ENCODE measurements at places on chromosomes 12 and 14.

GRCh38 chr14:30240685-30241084 lies 313.0 kb upstream of the PRKD1 start:
- DNase-seq: no peak

GRCh38 chr12:55681142-55682077 lies 26.3 kb downstream of the ITGA7 start:
- no peak for DNase-seq

DNA sequence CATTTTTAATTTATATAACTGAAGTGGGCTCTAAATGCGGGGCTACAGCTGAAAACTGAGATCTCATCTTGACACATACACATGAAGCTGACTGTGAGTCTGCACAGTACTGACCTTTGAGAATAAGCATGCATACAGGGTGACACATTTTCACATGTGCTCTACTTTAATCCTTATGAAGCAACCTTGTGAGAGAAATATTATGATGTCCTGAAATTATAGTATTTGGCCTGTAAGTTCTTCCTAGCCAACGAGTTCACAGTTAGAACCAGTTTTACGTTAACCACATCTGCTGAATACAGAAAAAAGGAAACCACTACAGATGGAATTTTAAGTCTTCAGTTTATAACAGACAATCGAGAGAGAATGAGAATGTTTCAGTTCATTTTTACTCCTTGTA lies 70.3 kb downstream of the SPPL3 start:
- DNase-seq: no peak

GRCh38 chr14:92601757-92602417 lies 88.3 kb downstream of the RIN3 start:
- DNase-seq: no peak

GRCh38 chr12:69630191-69630590 lies 19.5 kb upstream of the LRRC10 start:
- DNase-seq: no peak

GRCh38 chr14:85054178-85054577 lies 475.8 kb upstream of the FLRT2 start:
- DNase-seq: no peak

DNA sequence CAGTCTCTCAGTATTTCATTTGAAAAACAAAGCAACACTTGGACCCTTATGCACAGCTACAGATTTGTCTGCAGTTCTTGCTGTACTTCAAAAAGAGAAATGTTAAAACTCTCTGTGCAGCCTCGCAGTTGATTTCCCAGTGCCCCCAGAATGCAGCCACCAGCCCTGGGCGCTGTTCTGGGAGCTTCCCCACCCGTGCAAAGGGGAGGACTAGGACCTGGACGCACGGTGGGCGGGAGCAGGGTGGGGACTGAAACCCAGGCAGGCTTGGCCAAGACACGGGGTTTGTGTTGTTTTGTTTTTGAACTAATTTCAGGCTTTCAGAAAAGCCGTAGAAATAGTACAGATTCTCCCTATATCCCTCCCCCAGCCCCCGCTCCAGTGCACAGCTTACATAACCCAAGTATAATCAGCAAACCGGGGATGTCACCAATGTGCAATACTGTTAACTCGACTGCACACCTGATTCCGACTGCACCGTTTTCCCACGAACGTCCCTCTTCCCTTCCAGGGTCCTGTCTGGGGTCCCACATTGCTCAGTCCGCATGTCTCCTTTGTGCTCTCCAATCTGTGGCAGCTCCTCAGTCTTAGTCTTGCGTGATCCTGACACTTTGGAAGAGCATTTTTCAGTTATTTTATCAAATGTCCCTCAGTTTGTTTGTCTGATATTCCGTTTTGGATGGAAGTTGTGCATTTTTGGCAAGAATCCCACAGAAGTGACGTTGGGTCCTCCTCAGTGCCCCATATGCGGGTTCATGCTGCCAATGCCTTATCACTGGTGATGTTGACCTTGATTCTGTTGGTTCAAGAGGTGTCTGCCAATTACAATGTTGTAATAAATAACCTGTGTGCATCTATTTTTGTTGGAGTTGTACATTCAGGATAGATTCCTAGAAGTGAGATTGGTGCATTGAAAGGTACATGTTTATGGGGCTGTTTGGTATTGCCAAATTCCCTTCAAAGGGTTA lies 95.9 kb downstream of the SETD3 start:
- no peak for DNase-seq

DNA sequence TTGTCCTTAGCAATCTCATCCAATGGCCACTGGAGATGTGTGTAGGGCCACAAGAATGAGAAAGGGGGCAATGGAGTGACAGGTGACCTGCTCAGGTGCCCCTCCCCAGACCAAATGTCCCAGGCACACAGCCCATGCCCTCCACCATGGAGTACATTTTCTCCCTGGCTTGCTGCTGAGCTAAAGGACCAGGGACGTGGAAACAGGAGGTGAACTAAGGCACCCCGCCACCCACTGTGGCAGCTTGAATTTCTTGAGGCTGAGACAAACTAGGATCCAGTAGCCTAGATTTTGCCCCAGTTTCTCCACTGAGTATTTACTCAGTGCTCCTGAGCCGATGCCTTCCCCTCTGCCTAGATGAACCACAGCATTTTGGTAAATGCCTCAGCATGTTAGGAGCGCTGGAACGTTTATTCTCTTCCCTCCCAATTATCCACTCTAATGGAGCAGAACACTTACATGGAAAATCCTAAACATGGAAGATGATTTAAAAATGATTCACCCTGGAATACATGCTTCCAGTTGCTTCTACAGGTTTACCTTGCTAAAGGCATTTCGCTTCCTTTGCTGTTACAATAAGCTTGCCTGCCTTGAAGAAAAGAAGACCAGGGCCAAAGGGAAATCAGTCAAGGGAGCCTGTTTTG lies 198.0 kb downstream of the ZFP36L1 start:
- DNase-seq: no peak

DNA sequence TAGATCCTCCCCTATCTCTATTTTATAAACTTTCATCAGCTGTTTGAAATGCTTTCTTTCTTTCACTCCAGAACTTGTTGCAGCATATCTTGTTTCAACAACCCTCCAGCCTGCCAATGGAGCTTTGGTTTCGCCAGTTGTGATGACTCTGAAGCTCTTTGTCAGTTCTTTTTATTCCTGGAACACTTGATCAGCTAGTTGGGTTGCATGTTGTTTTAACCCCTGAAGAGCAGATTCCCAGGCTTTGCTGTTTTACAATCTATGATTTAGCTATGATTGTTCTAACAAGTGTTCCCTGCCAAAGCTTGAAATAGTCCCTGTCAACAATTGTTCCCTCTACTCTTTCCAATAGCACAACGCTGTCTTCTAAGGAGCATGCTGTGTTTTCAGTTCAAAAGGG lies 50.6 kb upstream of the FUT8 start:
- DNase-seq: no peak

- no peak for DNase-seq
These were observed 61.3 kb upstream of the ACTN1 start for GRCh38 chr14:69040353-69040752.

DNA sequence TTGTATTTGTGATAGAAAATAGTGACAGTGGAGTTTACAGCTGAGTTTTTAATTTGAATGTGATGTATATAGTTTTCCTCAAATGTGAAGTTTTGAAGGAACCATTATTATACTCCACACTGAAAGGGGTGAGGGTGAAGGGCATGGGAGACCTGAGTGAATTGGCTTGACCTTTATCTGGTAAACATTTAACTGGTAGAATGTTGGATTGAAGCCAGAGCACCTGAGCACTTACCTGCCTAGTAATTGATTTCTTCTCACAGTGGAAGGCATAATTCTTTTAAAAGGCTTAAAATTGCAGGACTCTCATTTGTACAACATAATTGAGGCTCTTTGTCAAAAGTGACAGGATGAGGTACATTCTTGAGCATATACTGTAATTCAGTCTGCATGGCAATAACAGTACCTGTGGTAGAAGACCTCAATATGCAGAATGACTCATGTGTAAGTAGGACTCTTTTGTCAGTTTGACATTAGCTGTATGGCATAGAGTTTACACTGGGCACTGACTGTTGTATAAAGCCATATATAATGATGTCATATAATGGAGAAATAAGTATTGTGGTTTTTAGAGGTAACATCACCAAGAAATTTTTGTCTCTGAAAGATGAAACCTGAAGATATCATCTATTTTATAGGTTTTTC lies 309.6 kb downstream of the TMTC2 start:
- no peak for DNase-seq

DNA sequence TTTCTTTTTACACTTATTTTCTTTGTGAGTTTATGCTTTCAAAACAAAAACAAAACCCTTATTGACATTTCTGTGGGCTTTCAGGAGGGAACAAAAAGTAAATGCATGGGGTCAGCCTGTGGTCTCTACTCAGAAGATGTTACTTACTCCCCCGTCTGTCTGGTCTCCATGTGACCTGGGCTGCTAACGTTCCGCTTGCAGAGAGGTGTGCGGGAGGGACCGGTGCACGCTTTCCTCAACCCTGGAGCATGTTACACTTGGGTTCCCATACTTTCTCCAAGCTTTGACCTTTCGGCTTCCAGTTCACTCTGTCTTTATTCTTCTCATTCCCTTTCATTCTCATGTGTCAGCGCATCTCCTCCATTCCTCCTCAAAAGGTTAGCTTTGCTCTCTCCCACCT lies 36.5 kb downstream of the ZC3H14 start:
- DNase-seq: no peak

- no peak for DNase-seq
These were observed 346.2 kb upstream of the PRICKLE1 start for GRCh38 chr12:42935756-42936155.

- DNase-seq: no peak
These were observed 34.8 kb upstream of the SELPLG start for GRCh38 chr12:108668542-108668941.

DNA sequence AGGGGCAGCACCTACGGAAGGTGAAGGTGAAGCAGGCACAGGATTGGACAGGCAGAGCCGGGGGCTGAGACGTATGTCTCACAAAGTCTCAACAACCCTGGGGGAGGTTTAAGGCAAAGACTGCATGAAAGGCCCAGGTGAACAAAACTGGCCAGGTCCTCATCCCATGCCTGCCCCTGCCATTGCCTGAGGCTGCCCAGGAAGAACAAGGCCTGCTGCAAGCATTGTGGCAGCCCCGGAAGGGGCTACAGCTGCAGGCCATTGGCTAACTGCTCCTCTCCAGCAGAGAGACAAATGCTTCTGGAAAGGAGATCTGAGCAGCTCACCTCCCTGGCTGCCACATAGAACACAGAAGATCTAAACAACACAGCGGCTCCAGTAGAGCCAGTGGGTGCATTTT lies 20.4 kb upstream of the TMEM179 start:
- no peak for DNase-seq

DNA sequence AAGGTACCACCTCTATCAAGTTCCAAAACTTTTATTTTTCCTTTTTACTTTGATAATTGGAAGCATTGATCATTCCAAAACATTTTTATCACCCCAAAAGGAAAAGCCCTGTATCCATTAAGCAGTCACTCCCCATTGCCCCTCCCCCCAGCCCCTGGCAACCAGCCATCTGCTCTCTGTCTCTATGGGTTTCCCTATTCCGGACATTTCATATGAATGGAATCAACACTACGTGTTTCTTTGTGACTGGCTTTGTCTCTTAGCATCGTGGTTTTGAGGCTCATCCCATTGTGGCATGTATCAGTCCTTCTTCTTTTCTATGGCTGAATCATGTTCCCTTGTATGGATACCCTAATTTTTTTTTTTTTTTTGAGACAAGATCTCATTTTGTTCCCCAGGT lies 18.0 kb upstream of the PHETA1 start:
- DNase-seq: no peak

- no peak for DNase-seq
These were observed 106.3 kb downstream of the PTCSC3 start for GRCh38 chr14:36070031-36070719.

DNA sequence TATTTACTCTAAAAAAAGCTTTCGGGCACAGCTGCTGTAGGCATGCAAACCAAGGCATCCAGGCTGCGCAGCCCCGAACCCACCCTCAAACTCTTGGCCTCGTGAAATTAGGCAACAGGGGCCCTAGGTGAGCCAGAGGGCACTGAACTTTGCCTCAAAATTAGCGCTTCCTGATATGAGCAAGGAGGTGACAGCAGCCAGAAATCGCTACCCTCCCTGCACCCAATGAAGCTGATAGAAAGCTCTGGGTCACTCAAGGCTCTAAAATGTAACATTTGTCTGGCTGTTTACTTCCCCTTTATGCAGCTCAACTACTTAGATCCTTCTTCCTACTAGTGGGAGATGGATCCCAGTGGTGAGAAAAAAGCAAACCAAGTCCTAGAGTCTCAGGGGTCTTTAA lies 61.8 kb downstream of the PITPNM2 start:
- no peak for DNase-seq

DNA sequence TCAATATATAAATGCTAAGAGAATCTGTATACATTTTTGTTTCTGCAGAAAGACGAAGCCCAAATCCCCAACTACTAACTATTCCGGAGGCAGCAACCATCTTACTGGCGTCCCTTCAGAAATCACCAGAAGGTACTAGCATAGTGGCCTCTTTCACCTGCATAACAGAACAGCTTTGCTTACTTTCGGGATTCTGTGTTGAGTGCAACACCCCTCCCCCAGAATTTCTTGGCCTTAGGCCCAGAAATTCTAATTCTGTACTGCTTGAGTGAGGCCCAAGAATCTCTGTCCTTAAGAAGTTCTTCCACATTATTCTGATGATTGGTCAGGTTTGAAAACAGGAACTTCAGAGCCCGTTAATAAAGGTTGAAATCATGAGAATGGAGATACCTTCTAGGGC lies 2.9 kb downstream of the SPX start:
- no peak for DNase-seq

DNA sequence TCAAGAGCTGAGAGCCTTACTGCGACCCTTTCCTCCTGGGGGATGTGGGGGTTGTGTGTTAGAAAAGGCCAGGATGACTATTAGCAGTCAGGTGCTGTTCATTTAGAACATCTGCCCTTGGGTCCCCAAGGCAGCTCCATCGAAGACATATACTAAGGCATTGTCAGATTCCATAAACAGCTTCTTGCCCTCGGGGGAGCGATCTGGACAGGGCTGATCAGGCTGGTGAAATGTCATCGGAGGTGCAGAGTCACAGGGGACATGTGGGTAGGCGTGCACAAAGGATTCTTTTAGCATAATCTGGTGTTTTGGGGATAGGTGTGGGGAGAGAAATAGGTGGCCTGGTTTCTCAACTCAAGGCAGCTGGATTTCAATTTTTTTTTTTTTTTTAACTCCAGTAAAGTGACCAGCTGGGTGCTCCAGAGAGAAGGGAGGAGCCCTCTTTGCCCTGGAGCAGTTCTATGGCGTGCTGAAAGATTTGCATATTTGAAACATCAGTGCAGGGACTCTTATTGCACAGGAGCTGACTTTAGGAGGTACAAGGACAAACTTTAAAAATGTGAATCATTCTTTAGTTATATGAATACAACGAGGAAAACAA lies 160.1 kb downstream of the SUDS3 start:
- DNase-seq: no peak

Measured in activated CD8-positive, alpha-beta memory T cell treated with anti-CD3 and anti-CD28 coated beads, Interleukin-2, amount 50 U/mL, for 4 hours (primary cell).